Heart left ventricle (tissue), 16 donors: ENCODE measurements at places on chromosomes 7 and 10.
A peak's percentile ranks its signal among the peaks of the same experiment; 100 is the strongest.

DNA sequence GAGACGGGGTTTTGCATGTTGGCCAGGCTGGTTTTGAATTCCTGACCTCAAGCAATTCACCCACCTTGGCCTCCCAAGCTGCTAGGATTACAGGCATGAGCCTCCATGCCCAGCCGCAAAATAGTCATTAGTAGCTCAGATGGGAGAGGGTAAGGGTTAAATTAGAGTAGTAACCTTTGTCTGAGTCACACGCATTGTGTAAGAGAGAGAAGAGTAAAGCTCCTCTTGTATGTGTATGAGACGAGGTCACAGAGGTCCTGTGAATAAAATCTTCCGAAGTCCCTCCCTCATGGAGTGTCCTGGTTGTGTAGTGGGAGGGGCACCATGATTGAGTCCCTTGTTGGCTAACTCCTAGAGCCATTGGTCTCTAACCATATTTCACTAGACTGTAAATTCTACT is 85.2 kb upstream of the CDC14C start:
- DNase-seq: no peak

- no peak for DNase-seq
These were observed 127.9 kb upstream of the NRBF2 start for GRCh38 chr10:63005246-63005645.

GRCh38 chr10:51389415-51390321 is 309.7 kb downstream of the CSTF2T start:
- DNase-seq: peak; percentile 49

- no peak for DNase-seq
These were observed 314.0 kb downstream of the CDK14 start for GRCh38 chr7:90910136-90910535.

- no peak for DNase-seq
These were observed 700.2 kb downstream of the TYW1 start for GRCh38 chr7:67696878-67697277.

DNA sequence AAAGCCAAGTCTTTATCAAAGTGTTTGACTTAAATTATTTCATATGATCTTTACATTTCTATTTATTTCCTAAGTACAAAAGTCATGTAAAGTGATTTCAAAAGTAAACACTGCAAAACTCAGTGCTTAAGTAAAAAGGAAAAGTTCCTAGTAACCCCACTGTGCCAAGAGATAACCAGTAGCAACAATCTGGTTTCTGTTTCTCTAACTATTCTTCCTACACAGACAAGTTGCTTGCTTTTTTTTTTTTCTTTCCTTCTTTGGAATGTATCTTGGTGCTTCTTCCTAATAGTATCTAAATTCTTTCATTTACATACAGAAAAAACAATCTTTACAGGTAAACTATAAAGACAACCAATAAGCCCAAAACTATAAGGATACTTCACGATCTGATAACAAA is 3.1 kb downstream of the JCAD start:
- no peak for DNase-seq

DNA sequence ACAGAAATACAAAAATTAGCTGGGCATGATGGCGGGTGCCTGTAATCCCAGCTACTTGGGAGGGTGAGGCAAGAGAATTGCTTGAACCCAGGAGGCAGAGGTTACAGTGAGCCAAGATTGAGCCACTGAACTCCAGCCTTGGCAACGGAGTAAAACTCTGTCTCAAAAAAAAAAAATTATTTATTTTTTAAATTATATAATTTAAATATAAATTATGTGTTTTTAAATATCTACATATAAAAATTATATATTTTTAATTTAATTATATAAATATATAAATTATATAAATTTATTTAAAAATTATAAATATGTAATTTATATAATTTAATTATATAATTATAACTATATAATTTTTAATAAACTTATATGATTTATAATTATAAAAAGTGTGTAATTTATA is 51.2 kb downstream of the PRKG1 start:
- DNase-seq: no peak

- DNase-seq: no peak
These were observed 22.5 kb downstream of the CFAP43 start for GRCh38 chr10:104209575-104210198.

DNA sequence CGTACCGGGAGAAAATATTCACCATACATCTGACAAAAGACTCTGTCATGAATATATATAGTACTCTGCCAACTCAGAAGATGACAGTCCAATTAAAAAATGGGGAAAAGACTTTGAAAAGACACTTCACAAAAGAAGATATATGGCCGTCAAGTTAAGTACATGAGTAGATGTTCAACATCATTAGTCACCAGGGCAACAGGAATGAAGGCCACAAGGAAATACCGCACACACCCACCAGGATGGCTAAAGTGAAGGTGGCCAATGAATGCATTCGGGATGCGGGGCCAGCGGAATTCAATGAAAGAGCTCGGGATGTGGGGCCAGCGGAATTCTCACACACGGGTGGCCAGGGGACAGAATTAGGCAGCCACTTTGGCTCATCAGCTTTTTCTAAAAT is 42.2 kb downstream of the MAD1L1 start:
- no peak for DNase-seq

- DNase-seq: no peak
These were observed 18.8 kb upstream of the SMNDC1 start for GRCh38 chr10:110323503-110323902.

- DNase-seq: no peak
These were observed 136.8 kb downstream of the DGKB start for GRCh38 chr7:14765731-14766130.

GRCh38 chr7:55085511-55086412 is 66.9 kb downstream of the EGFR start:
- no peak for DNase-seq

DNA sequence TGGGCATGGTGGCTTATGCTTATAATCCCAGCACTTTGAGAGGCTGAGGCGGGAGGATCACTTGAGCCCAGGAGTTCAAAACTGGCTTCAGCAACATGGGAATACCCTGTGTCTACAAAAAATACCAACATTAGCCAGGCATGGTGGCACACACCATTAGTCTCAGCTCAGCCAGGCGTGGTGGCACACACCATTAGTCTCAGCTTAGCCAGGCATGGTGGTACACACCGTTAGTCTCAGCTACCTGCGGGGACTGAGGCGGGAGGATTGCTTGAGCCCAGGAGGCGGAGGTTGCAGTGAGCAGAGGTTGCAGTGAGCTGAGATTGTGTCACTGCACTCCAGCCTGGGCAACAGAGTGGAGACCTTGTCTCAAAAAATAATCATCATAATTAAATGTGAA is 9.0 kb downstream of the LRRC27 start:
- DNase-seq: no peak

GRCh38 chr7:18294411-18294810 is 201.1 kb upstream of the HDAC9 start:
- DNase-seq: no peak
